Posterior cingulate gyrus (tissue), 11 donors: ENCODE measurements at places on chromosomes 3 and 15.

DNA sequence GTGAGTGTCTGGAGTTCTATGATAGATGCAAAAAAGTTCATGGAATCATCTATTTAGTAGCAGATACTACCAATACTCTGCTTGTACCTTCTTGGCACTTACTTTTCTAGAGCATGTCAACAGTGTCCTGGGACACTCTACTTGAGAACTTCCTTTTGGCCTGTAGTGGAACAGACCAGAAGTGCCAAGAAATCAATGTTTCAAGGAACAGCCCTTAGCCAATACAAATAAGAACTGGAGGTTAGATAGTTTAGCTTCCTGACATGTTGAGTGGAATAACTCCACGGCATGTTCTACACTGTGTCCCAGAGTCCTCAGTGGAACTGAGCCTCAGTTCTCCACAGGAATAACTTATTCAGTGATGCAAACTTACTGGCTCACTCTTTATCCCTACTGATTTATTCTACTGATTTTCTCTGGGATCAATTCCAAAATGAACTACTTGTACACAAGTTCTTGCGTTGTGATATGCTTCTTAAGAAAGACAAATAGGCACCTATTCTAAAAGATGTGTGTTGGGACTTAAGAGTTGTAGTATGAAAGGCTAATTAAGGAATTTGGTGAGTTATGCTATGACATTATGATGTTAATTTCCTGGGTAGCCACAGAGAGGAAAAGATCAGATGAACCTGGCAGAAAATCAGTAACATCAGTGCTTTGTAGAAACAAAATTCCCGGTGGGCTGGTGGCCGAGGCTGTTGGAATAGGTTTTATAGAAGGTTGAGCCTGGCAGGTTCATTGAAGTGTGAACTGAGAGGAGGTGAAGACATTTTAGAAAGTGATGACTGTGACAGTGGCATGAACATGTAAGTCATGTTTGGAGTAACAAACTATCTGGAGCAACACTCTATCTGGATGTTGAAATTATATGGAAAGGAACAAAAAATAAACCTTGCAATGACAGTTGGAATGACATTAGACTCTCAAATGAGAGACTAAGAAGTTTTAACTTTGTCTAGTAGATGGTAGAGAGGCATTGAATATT lies 101.8 kb upstream of the RBMS3 start:
- DNase-seq: no peak

DNA sequence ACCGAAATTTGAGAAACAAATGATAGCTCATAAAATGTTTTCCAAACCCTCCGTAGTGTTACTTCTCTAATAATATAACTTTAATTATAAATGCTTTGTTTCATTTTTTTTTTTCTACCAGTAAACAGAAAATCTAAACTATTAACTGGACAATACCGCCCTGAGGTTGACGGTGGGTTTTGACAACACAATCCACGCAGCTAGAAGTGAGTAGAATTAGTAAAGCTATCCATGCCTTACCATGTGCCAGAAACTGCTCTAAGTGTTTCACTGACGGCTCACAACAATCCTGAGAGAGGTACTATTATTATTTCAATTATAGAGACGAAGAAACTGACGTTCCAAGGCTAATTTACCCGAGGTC lies 410 bp downstream of the NDUFAF1 start:
- DNase-seq: no peak

DNA sequence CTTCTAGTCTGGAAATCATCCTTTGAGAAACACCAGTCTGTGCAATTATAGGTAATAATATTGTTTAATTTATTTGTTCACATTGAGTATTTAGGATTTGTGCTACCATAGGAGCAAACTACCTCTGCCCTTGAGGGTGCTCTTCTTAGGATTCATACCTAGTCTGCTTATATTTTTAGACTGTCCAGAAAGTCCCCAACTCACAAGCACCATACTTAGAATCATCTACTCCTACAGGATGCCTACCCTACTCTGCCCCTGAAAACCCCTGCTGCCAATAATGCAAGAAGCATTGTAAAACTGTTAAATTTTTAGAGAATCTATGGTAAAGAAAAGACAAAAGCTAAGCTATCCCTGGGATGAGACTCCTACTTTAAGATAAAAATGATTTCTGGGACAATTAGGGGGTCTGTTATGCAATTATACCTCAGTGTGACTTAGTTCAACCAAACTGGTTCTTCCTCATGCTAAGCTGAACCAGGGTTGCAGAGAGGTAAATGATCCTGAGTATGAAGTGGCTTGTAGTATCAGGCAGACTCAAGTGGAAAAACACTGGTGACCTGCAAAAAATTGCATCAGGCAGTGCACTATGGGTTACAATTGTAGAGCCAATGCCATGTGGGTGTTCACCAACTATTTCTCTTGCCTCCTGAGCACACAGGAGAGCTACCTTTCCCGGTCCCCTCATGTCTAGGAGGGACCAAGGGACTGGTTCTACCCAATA lies 133.3 kb downstream of the TNIK start:
- DNase-seq: no peak

- no peak for DNase-seq
These were observed 728.1 kb downstream of the OTOL1 start for GRCh38 chr3:162224746-162225145.

- DNase-seq: no peak
These were observed 63.9 kb downstream of the CRTC3 start for GRCh38 chr15:90593499-90594158.

- no peak for DNase-seq
These were observed 121.6 kb downstream of the UBE2E2 start for GRCh38 chr3:23324745-23325144.

DNA sequence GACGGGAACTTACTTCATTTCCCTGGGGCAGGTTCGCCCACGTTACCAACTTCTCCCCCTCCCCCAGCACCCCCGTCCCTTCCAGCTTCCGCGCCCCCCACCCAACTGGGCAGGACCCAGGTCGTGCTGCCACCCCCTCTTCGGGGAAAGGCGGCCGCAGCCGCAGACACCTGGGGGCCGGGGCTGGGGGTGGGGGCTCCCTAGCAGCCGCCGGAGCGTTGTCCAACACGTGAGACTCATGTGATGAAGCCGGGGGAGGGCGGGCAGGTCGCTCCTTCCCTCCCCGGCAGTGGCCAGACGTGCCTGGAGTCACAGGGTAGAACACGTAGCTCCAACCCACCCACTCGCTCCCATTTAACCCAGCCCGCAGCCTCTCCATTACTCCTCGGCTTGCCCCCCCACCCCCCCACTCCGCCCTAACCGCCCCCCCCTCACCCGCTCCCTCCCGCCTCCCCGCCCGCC lies 240 bp upstream of the BHLHE40 start:
- DNase-seq: peak; percentile 86

DNA sequence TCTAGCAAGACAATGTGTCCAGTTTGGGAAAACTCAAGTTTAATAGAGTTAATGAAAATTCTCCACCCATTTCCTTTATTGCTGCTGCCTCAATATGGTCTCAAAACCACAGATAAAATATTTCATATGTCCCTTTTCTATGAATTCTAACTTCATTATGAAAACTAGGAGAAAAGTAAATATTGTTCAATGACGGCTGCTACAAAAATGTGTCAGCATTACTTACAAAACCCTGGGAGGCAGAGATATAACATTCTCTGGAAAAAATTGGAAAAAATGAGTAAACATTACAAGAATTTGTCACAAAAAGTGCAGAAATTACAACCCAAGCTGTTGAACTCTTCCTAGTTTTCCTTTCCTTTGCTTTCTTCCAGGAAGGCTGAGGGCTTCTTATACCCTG lies 22.2 kb upstream of the FBN1 start:
- DNase-seq: no peak

DNA sequence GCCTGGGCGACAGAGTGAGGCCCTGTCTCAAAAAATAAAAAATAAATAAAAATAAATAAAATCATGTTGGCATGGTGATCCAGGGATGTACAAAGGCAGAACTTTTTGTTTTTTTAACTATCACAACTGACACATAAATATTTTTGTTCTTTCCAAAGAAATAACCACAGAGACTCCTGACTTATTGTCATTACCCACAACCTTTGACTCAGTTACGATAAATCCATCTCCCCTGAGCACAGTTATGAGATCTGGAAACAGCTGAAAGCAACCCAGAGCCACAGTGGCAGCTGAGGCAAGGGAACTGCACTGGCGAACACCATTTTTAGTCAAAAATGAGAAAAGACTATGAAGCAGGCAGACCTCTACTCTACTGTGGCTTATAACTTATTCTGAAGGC lies 24.0 kb downstream of the OSBPL10 start:
- DNase-seq: no peak

GRCh38 chr15:70826634-70827033 lies 27.3 kb downstream of the LARP6 start:
- no peak for DNase-seq

GRCh38 chr15:84834969-84835368 lies 17.8 kb downstream of the ALPK3 start:
- no peak for DNase-seq

DNA sequence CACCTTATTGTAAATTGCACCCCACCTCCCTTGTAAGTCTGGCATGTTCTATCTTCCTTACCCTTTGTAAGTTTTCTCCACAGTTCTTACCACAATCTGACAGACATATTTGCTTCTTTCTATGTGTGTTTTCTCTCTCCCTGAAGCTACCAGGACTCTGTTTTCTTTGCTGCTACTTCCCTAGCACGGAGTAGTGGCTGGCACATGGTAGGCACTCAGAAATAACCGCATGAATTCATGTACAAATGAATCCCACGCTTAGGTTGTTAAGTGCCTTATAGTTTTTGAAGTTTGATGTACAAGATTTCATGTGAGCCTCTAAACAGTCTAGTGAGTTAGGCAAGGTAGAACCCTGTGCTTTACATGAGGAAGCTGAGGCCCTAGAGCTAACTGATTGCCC lies 178.4 kb upstream of the CTDSPL start:
- no peak for DNase-seq

DNA sequence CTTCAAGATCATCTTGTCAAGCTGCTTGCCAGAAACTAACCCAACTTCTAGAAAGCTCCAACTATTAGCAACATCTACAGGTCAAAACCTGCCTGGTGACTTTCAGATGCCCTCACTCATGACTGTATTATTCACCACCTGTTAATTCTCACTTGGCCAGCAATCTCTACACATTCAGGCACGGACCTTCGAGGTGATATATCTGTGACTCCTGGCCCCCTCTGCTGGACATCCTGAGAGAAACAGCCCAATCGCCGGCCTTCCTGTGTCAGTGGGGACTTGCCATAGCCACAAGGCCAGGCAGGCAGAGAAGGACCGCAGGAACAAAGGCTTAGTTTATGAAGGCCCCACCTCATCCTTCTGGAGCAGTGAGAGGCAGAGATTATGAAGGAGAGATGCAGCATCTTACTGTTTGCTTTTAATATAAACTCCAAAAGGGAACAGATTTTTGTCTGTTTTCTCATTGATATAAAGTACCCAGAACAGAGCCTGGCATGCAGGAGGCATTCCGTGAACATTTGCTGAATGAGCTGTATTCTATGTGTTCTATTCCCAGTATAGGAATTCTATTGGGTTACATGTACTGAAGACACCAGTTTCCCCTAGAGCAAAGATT lies 24.4 kb upstream of the OCA2 start:
- DNase-seq: peak; percentile 90

GRCh38 chr3:134481166-134481565 lies 4.6 kb downstream of the ANAPC13 start:
- no peak for DNase-seq

GRCh38 chr3:50474717-50475116 lies 28.7 kb downstream of the CACNA2D2 start:
- no peak for DNase-seq

DNA sequence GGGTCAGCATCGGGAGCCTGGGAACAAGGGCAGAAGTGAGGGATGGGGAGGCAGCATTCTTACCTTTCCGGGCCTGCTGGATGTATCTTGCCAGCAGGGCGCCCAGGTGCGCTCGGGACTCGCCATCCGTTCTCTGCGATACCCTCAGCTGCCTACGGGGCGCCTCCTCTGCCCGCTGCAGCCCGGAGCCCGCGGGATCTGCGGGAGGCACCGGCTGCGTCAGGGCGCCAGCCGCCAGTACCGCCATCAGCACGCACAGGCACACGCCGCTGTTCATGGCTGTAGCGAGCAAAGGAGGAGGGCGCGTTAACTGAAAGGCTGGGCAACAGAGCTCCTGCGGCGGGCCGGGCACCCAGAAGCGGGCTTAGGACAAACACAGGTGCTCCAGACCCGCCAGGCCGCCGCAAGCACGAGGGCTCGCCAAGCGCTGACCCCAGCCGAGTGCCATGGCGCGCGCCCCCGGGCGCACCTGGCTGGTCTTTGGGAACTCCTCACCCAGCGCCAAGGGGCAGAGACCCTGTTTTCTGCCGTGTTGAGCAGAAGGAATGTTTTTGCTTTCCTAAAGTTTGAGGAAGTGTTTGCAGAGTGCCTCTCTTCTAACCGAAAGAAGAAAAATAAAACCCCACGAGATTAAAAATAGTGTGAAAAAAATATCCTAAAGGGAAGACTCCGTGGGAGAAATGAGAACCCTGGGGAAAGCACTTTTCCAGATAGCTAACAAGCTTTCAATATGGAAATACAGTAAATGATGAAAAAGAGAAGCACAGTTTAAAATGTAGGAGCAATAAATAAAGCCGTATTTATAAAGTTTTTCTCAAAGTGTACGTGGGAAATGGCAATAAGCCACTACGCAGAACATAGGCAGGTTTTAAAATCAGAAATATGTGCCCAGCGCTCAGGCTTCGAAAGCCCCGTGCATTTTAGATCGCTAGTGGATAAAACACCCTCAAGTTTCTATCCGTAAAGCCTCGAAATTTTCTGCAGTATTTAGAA lies 2.3 kb downstream of the CCK start:
- DNase-seq: peak; percentile 77

DNA sequence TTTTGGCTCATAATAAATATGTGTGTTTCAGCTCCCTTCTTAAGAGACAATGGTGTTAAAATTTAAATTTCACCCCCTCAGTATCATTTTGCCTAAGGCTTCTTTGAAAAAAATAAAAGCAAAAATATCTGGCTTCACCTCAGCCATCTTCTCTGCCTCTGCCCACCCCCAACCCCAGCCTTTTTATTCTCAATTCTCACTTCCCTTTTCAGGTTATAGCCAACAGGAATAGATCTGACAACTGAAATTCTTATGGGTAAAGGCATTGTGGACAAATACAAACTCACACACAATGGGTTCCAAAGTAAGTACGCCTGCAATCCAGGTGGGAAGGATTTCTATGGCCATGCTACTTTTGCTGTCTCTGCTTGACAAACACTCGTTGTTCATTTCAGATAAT lies 399.0 kb upstream of the ARRDC4 start:
- DNase-seq: no peak

GRCh38 chr3:196207159-196207832 lies 3.9 kb downstream of the ZDHHC19 start:
- DNase-seq: no peak

DNA sequence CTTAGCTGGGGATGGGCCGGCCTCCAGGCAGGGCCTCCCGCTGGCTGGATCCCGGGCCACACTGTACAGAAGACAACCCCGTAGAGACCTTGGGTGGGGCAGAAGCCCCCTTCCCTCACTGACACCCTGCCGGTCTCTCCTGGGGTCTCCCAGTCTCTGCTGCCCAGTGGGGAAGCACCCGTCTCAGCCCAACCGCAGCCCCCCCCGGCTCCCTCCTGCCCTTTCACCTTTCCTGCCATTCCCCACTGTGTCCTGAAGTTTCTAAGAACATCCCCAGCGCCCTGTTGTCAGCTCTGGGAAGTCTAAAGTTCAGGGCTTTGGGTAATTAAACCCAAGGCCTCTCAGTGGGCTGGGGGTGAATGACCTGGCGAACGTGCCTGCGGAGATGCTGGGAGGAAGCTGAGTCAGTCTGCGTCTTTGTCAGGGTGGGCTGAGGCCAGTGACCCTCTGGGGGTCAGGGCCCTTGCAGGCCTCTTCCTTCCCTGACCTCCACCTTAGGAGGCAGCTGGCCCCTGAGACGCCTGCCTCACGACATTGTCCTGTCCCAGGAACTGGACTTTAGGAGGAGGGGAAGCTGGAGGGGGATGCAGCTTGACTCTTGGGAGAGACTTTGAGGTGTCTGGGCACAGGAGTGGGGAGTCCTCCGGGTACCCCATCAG lies 1.4 kb upstream of the SLC51A start:
- DNase-seq: peak; percentile 35
